ENCODE measurements at places on chromosomes 2 and 18. TPM values are rescaled to one million over a fixed set of nuclear protein-coding genes. Genes with fewer than 3 reads are reported as not detected.

DNA sequence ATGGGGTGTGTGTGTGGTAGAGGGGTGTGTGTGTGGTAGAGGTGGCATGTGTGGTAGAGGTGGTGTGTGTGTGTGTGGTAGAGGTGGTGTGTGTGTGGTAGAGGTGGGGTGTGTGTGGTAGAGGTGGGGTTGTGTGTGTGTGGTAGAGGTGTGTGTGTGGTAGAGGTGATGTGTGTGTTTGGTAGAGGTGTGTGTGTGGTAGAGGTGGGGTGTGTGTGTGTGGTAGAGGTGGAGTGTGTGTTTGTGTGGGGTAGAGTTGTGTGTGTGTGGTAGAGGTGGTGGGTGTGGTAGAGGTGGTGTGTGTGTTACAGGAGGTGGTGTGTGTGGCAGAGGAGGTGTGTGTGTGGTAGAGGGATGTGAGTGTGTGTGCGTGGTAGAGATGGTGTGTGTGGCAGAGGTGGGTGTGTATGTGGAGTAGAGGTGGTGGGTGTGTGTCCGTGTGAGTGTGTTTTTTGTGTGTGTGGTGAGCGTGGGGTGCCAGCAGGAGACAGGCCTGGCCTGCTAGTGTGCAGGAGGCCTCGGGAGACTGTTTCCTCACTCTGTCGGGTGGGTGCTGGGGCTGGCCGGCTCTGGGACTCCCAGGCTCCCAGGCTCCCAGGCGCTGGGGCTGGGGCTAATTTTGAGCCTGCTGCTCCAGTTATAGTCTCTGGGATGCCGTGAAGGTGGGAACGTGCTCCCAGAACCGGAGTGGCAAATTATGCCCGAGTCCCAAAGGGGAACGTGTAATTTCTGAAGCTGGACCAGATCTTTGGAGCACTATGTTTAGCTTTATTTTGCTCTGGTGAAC is 165.2 kb downstream of the DYSF start:
- peak; percentile 22 for DNase-seq

The HOXD12 gene
- total RNA-seq = 0.12 TPM

DNA sequence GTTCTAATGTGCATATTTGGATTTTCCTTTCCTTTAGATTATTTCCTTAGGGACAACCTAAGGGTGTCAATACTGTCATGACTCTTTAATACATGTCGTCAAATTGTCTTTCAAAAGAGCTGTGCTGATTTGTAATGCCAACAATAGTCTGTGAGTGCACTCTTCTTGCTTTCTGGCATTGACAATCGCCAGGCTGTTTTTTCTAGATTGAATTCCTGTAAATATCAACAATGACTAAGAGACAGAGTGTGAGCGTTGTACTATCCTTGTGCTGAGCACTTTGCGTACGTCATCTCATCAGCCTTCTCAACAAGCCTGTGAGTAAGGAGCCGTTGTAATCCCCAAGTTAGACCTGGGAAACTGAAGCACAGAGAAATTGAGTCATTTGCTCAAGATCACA is 96.0 kb downstream of the ACOXL start:
- DNase-seq = no peak

The KLHL29 gene
- 0.67 TPM for total RNA-seq

- DNase-seq = peak; percentile 89
Measured at GRCh38 chr18:8341481-8342230, 267.6 kb upstream of the RAB12 start.

DNA sequence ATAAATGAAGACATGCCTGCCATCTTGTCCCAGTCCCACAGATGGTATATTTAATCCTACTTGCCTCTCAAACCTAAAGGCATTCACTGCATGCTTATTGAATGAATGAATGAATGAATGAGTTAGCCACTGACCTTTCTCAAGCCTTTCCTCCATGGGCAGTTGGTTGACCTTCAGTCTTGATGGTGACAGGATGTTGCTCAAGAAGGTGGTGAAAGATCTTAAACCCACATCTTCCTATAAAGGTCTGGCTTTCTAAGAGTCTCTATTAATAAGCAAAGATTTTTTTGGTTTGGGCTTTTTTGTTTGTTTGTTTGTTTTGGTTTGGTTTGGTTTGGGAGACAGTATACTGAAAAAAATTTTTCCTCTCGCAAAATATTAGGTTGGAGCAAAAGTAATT is 41.7 kb downstream of the KIAA2012 start:
- no peak for DNase-seq

- DNase-seq = no peak
Measured at GRCh38 chr2:227536445-227536844, 62.2 kb upstream of the SCYGR2 start.

DNA sequence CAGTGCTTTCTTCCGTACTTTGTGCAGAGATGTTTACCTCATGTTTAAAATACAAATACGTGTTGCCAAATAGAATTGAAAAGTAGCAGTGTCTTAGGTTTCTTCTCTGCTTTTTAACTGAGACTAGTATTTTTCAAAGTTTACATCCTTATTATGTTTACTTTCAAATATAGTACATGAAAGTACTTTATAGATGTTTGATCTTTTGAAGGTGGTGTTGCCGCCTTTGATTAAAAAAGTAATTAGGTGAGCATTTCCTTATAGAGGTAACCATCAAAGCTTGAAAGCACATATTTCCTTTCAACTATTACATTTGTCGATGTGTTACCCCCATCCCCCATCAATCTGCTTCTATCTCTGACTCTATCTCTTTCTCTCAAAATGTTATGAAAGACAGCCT is 87.0 kb downstream of the CERS6 start:
- DNase-seq = no peak

The PRSS56 gene
- not detected for total RNA-seq

GRCh38 chr2:172012677-172013391 is 13.1 kb downstream of the METAP1D start:
- peak; percentile 78 for DNase-seq

DNA sequence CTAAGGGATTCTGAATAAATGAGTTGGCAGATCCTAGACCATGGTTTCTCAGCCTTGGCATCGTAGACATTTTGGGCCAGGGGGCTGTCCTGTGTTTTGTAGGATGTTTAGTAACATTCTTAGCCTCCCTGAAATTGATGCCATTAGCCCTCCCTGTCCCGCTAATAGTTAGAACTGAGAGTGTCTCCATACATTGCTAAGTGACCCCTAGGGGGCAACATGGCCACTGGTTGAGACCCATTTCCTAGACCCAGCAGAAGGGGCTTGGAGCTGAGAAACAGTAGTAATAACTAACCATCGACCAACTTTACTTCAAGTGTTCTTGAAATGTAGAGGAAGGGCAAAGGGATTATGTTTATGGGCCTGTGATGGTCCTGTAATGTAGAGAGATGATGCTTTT is 40.8 kb downstream of the KCMF1 start:
- DNase-seq = no peak

- DNase-seq = no peak
Measured at GRCh38 chr18:38450876-38451275, 885.3 kb upstream of the CELF4 start.

DNA sequence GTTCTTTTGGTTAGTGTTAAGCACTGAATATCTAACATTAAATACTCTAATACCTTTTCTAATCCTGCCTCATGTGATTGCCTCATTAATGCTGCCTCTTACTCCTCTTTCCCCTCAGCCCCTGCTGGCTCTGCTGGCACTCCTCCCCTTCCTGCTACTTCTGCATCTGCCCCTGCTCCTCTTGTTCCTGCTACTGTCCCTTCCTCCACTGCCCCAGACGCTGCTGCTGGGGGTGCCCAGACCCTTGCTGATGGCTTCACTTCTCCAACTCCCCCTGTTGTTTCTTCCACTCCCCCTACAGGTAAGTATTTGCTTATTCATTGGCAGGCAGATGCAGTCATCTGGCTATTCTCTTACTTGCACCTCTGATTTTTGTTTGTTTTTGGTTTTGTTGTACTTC is 68.5 kb downstream of the ABI2 start:
- no peak for DNase-seq

The EFEMP1 gene
- 128 TPM for total RNA-seq

The IL36A gene
- not detected for total RNA-seq

- no peak for DNase-seq
Measured at GRCh38 chr2:73081181-73081671, 9.7 kb upstream of the SFXN5 start.

DNA sequence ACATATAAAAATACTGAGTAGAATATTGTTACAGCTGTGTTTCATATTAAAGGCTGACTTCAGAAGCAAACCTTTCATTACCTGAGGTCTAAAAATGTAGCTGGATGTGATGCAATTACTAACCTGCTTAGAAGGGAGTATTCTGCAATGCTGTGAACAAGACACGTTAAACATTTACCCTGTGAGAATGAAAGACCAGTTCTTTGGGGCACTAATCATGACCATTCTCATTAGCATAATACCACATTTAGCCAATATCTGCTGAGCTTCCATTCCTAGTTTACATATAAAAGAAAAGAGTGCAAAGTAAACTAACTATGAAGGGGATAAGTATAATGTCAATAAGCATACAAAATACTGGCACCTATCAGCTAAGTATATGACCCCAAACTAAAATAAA is 784.0 kb upstream of the KLHL29 start:
- no peak for DNase-seq

- no peak for DNase-seq
Measured at GRCh38 chr2:240129311-240129710, 6.8 kb downstream of the COPS9 start.

The KCNIP3 gene
- 3.3 TPM for total RNA-seq

DNA sequence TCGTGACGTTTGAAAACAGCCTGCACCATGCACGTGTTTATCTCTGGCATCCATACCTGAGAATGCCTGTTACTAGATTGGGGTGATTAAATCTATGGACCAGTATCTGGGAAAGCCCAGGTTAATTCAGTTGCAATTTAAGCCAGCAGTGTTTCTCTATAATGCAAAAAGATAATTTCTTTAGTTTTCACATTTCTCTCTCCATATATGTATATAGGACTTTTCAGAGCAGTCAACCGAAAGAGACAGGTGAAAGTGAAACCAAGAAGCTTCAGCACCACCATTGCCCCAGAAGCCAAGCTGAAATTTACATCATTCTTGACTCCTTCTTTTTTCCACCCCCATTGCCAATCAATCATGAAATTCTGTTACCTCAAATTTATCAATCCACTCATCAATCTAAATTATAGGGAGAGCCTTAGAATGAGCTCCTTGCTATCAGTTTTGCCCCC is 2.7 kb upstream of the LRP2 start:
- DNase-seq = no peak

DNA sequence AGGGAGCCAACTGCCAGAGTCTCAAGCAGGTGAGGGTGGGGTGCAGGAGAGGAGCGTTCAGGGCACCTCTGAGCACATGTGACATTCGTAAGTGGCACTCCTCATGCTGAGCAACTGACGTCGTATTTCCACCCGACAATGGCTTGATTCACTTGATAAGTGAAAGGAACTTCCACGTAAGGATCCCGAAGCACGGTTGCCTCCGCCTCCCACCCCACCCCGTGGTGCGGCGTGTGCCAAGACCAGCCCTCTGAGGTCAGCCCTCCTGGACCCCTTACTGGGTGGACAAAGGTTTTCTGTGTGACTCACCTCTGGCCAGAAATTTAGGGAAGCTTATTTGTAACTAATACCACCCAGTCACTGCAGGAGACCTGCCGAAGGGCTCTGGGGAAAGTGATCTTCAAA is 59.9 kb downstream of the AGAP1 start:
- peak; percentile 7 for DNase-seq

The CYP27A1 gene
- 2.7 TPM for total RNA-seq

GRCh38 chr2:8515864-8516533 is 165.9 kb upstream of the ID2 start:
- no peak for DNase-seq

DNA sequence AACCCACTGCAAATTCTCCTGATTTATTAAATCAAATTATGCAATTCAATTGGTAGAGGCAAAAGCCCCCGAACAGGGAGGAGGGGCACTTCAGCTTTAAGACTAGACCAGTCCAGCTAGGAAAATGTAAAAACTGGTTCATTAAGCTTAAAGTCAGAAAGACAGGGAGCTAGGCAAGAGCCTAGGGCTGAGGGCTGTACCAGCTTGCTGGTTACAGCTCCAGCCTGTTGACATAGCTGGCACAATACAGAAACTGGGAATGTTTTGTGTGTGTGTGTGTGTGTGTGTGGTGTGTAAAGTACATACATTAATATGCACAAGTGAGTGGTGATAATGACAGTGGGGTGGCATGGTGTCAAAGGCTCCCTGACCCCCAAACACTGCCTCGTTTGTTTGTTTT is 307.0 kb upstream of the CELF4 start:
- no peak for DNase-seq

DNA sequence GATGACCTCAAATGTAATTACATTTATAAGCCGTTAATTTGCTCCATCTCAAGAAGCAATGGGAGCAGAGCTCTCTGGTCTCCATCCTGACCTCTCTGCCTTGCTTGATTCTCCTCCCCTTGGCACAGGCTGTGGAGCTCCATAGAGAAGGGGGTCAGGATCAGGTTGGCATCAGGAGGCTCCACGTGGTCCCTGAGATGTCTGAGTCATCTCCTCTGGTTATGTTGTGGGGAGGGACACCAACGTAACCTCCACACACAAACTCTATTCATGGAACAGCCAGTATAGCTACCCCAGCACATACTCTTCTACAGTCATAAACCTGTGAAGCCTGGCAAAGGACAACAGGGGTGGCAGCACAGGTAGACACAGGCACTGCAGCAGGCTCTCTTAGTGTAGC is 29.0 kb downstream of the TRABD2A start:
- DNase-seq = peak; percentile 16

- no peak for DNase-seq
Measured at GRCh38 chr2:182163878-182164277, 178.2 kb downstream of the PPP1R1C start.

The TMEM150A gene
- total RNA-seq = 3.6 TPM

The CRYBA2 gene
- not detected for total RNA-seq

DNA sequence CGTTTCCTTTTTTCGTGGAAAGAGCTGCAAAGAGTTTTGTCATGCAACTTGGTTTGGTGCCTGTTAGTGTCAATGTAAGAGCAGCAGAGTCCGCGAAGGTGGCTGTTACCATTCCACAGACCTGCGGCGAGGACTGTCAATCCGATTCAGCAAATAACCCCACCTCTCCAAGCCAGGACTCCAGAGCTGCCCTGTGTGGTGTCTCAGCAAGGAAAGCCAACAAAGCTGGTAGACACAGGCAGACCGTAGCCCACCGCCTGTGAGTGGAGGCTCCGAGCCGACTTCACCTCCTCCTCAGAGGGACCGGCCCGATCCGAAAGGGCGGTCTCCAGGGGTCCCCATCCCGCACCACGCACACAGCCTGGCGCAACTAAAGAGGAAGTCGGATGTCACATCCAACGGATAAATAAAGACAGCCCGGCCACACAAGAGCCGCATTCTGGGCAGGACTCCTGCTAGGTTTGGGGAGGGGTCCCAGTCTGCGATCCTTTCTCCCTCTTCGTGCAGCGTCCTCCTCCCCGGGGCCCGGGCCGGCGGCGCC is 819 bp downstream of the ANKRD44 start:
- peak; percentile 25 for DNase-seq

GRCh38 chr2:231483398-231484329 is 19.4 kb upstream of the NCL start:
- no peak for DNase-seq

Measured in M059J (cell line).